ENCODE measurements at places on chromosomes 5 and 9.

GRCh38 chr5:125411071-125411743, 664.8 kb upstream of the ZNF608 start:
- peak; percentile 58 for DNase-seq

DNA sequence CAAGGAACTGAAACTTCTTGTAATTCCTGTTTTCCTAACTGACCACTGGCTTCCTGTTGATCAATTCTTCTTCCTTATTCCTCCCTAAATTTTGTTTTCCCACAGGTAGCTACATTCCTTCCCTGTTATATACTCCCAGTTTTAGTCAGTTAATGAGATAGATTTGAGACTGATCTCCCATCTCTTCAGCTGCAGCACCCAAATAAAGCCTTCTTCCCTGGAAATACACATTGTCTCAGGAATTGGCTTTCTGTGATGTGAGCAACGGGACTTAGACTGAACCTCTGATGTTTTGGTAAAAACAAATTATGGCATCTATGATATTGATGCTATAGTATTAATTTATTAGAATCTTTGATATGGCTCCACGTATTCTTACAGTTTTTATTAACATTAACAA, 617.3 kb upstream of the ST8SIA4 start:
- no peak for DNase-seq

GRCh38 chr5:126348855-126349635, 74.2 kb upstream of the GRAMD2B start:
- no peak for DNase-seq

DNA sequence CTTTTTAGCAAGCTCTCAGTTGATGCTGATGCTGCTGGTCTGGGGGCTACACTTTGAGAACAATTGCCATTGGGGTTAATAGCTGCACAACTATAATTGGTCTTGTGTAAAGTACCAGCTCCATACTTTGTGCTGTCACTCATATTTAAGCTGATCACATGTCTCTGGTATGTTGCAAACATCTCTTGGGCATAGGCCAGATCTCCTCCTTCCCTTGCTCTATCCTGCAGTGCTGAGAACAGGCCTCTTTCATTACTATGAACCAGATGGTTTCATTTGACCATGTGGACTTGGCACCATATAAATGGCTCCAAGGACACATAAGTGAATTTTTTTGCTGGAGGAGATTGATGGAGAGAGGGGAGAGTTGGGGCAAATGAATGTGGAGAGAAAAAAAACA, 48.4 kb downstream of the DMRT2 start:
- DNase-seq: no peak

DNA sequence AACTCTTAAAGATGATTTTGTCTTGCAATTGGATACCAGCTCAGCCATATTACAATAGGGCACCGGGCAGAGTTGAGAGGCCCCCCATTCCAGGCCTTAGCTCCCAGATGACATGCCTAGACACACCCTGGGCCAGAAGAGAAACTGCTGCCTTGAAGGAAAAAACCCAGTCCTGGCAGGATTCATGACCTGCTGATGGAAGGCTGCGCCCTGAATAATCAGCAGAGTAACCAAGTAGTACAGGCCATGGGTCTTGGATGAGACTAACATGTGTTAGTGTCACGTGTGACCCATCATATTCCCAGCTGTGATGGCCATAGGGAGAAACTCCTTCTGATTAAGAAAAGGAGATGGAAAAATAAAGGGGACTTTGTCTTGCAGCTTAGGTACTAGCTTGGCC, 39.0 kb upstream of the DEPDC1B start:
- DNase-seq: no peak

GRCh38 chr5:15520856-15521255, 20.9 kb downstream of the FBXL7 start:
- DNase-seq: no peak

GRCh38 chr5:88658886-88659285, 224.1 kb downstream of the MEF2C start:
- no peak for DNase-seq

GRCh38 chr9:74521009-74521408, 23.9 kb downstream of the RORB start:
- DNase-seq: peak; percentile 44

DNA sequence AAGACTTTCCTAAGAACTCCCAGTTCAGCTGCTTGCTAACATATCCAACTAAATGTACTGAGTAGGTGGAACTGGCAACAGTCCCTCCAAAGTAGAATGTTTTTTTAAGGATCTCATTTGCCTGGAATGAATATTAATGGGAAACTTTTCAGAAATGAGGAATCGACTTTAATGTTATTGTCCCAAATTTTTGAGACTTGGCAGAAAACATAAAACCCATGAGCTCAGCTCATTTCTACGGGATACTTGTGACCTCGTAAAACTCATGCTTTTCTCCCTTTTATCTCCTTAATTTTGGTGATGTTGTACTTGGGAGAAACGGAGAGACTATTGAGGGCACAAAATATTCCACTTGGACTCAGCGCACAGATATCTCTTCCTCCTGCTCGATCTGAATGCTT, 296.8 kb downstream of the EBF1 start:
- peak; percentile 72 for DNase-seq

- DNase-seq: no peak
These were observed 356.6 kb upstream of the C9orf72 start for GRCh38 chr9:27929841-27930240.

DNA sequence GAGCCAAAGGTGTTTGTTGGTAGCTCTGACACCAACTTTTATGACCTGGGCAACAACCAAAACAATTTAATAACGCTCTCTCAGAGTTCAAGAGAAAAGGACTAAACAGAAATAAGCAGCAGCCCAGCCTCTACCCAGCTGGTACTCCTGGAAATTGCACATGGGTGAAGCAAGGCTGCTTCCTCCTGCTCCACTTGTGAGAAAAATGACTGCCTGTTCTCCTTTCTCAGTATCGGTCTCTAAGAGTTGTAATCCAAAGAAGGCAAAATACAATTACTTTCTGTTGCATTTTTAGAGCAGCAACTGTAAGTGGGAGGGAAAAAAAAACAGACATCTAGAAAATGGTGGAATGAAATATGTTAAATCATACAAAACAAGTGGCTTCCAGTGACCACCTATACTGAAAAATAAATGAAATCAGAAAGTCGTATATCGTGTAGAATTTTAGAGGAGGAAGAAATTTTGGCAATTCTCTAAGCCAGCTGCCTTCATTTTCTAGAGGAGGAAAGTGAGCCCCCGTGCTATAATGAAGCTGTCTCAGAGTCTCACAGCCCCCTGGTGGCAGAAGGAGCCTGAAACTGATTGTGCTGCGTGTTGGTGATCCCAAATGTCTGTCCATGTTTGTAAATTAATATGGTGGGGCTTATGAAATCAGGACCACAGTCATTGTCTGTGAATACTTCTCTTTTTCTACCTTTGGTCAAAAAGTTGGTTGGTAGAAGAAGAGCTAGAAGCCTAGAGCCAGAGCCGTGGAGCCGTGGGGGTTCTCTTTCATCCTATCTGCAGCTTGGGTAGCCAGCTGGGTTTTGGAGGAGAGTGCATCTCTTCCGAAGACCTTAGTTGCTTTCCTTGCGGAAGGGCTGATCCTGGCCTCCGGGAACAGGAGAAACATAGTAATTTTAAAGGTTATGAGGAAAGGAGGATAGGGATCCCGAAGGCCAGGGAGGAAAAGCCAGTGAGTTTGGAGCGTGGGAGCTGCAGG, 139.9 kb downstream of the PIP5K1B start:
- DNase-seq: peak; percentile 5

DNA sequence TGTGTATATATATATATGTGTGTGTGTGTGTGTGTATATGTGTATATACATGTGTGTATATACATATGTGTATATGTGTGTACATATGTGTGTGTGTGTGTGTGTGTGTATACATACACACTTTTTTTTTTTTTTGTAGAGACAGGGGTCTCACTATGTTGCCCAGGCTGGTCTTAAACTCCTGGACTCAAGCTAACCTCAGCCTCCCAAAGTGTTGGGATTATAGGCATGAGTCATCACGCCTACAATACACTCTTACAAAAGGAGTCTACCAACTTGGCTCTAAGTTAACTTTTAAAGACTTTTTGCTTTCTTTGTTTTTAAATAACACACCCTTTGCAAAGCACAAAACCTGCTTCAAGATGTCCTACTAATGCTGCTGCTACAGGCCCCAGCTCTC, 2.1 kb downstream of the C9orf78 start:
- no peak for DNase-seq

DNA sequence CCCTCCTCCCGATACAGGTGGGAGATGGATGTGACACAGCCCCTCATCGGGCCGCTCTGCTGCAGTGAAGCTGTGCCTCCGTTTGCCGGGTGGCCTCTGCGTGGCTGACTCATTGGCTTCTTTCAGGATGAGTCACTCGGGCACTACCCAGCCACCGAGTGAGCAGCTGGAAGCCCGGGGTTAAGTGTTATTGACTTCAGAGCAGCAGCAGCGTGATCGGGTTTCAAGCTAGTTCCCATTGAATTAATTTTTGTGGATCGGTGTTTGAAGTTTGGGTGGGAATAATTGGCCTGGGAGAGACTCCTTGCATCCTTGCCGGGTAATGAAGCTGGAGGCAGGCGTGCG, 266.4 kb upstream of the IRX4 start:
- peak; percentile 49 for DNase-seq

- DNase-seq: no peak
These were observed 694 bp upstream of the PHPT1 start for GRCh38 chr9:136848393-136849037.

DNA sequence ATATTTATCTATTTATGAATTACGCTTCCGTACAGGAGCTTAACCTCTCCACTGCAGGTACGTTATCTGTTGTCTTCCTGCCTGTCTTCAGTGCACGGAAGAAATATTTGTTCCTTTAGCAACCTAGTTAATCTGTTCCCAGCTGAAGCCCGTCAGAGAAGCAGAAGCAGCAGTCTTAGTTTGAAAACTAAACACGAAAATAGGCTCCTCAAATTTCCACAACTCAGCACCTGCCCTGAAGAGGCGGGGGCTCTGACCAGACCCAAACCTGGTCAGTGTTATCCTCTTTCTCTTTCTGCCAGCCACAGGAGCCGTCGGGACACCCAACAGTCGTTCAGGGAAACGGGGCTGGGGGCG, 462 bp downstream of the NUDCD2 start:
- DNase-seq: peak; percentile 17
